ENCODE measurements at places on chromosomes 7 and 10.

DNA sequence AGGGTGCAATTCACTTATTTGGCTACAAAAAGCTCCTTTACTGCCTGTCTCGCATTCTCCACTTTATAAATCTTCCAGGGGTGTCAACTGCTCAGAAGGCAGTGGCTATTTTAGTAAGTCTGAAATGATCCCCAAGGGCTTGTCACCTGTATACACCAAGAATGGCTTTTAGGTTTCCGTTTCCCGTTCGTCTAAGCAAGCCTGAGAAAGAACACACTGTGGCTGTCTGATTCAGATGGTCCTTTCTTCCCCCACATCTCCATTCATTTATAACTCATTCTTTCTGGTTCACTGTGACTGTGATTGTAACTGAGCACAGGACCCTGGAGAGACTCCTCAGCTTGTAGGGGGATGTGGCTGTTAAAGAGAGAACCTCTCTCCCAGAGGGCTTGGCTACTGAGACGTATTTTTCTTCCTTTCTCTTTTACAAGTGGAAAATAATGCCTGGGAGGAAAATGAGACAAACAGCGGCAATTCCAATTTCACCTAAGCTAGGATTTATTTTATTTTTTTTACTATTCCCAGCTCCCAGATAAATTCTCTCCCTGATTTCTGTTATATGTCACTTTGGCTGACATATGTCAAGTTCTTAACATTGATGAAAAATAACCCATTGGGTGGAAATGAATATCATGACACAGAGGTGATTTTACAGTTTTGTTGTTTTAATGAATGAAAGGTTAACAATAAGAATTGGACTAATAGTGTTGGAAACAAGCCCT, 129.3 kb downstream of the FAM107B start:
- DNase-seq = no peak

- no peak for DNase-seq
These were observed 223.2 kb upstream of the COBL start for GRCh38 chr7:51539840-51540239.

DNA sequence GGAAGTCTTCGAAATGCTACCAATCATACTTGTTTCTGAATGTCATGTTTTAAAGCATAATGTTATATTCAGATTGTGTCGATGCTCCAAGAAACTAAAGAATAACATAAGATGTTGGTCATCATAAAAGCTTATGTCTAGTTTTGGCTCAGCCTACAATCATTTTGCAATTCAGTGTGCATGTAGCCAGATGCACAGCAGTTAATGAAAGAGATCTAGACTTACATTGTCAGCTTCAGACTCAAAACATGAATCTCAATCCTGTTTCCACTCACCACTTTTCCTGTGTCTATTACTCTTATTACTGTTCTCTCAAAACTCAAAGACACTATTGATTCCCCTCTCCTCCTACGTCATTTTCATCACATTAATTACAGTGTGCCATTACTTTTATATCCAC, 21.4 kb downstream of the TMEM196 start:
- DNase-seq = no peak

GRCh38 chr10:70584366-70584765, 18.2 kb downstream of the PRF1 start:
- no peak for DNase-seq
